Activated T-helper 1 cell treated with Interleukin-2 at 50 U/mL for 16 hours (primary cell): ENCODE measurements at places on chromosomes 3 and 15.

DNA sequence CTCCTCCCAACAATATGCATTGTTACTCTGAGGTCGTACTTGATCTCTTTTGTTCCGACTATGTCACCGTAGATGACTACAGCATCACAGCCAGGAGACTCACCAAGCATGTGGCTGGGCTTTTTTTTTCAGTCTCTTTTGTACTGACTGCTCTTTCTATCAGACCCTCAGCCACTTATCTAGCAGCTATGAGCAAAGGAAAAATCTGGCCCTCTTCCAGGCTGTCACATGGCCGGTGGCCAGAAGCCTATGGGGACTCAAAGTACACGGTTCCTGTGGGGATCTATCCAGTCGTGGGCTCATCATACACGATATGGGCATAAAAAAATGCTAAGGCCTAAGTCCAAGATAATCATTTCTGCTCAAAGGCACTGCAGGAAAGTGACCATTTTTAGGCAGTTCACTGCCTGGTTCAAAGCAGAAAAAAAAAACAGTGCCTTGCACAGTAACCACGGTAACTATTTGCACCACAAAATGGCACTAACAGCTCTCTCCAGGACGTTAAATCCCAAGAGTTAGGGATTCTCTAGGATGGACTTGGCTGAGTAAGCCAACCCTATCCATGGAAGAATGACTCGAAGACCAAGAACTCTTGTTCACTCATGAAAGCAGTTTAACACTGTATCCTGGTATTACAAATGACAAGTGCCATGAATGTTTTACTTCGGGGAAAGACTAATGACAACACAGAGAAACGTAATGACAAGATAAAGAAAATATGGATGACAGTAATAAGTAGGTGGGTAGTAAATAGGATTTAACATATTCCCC, 50.3 kb downstream of the SHQ1 start:
- DNase-seq: no peak

GRCh38 chr3:128487813-128488635, 5.0 kb downstream of the GATA2 start:
- DNase-seq: no peak

DNA sequence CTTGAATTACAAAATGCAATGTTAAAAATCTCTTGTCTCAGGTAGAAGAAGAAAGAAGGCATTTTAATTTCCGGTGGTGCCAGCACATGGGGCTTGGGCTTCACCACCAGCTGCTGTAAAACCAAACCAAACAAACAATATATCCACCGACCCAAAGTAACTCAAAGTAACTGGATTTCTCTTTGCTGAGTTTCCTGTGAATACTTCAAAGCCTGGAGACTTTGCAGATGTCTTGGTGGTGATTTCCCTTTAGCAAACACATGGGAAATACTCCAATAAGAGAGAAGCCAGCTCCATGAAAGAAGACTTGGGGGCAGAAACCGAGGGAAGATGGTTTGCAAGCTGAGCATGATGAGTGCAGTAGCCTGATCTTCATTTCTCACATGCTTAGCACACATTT, 62.6 kb downstream of the EIF4E3 start:
- DNase-seq: no peak

GRCh38 chr3:23685541-23686258, 120.1 kb upstream of the UBE2E1 start:
- no peak for DNase-seq

DNA sequence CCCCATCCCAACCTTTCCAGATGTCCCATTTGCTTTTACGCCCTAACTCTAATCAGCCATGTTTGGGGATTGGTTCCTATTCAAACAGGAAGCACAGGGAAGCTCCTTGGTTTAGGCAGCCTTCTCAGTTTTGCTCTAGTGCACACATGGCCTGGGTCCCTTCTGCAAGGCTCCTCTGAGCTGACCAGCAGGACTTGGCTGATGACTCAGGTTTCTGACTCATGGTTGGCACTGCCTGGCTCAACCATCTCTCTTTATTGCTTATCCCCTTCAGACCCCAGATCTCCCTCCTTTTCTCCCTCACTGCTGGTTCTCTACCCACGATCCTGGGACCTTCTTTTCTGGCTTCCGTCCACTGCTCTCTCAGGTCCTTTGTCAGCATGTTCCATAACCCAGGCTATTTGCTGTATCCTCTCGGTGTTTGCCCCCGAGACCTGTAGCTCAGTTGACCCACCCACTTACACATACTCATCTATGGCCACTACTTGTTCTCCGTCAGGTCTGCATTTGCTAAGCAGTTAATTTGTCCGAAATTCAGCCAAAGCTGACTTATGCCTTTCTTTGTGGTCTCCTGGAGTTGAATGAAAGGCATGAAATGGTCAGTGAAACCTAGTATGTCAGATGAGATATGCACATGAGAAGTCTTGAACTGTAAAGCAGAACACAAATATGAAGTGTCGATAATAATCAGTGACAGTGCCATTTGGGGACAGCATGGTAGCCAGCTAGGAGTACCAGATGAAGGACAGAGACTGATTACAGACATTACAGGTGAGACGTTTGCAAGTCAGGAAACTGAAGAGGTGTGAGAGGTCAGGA, 323.5 kb upstream of the ROPN1 start:
- no peak for DNase-seq

DNA sequence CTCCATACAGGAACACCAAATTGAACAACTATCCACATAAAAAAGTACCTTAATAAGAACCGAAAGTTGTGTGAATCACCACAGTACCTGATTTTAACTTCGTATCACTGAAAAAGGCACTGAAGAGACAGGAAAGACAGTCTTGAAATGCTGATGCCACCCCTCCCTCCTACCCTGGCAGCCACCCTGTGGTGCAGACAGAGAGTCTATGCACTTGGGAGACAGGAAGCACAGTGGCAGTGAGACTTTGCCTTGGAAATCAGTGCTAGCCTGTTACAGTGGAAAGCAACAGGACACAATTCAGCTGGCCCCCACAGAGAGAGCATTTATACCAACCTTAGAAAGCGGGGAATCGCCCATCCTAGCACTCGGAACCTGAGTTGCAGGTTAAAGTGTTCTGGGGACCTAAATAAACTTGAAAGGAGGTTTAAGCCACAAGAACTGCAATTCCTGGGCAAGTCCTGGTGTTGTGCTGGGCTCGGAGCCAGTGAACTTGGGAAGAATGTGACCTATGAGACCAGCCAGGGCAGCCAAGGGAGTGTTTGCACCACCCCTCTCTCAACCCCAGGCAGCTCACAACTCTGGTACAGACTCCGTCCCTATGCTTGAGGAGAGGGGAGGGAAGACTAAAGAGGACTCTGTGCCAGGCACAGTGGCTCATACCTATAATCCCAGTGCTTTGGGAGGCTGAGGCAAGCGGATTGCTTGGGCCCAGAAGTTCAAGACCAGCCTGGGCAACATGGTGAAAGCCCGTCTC, 240.1 kb downstream of the ISL2 start:
- no peak for DNase-seq

DNA sequence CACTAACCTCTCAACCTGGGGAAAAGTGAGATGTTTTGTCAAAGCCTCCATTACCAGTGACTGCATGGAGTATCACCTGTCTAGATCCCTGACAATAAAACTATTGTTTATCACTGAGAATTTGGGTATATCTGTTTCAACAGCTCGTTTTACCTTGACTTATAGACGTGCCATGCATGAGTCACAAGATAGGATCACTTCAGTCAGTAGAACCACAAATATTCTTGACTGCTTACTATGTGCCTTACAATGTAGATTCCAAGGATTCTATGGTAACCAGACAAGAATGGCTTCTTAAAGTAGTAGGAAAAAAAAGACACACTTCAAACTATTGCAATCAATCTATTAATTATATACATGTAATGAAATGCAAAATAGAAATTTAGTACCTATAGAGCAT, 55.7 kb upstream of the GRM7 start:
- no peak for DNase-seq

- DNase-seq: no peak
These were observed 331.1 kb downstream of the ZNF621 start for GRCh38 chr3:40855871-40856270.

DNA sequence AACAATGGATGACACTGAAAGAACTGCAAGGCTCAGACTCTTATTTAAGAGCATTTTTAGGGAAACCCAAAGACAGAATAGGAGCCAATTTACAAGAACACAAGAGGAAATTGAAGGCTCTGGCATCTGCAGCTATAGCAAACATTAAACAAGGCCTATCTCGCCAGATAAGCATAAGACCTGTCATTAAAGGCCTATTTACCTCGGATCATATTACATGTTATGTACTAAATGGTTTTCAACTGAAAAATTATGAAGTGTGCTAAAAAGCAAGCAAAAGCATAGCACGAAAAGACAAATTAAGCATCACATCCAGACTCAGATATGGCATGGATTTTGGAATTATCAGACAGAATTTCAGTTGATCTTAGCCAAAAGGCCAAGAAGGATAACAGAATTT, 617.1 kb downstream of the SQOR start:
- DNase-seq: no peak

GRCh38 chr15:98796685-98797357, 148.5 kb downstream of the IGF1R start:
- no peak for DNase-seq

GRCh38 chr3:55554634-55555425, 67.7 kb upstream of the WNT5A start:
- DNase-seq: no peak

DNA sequence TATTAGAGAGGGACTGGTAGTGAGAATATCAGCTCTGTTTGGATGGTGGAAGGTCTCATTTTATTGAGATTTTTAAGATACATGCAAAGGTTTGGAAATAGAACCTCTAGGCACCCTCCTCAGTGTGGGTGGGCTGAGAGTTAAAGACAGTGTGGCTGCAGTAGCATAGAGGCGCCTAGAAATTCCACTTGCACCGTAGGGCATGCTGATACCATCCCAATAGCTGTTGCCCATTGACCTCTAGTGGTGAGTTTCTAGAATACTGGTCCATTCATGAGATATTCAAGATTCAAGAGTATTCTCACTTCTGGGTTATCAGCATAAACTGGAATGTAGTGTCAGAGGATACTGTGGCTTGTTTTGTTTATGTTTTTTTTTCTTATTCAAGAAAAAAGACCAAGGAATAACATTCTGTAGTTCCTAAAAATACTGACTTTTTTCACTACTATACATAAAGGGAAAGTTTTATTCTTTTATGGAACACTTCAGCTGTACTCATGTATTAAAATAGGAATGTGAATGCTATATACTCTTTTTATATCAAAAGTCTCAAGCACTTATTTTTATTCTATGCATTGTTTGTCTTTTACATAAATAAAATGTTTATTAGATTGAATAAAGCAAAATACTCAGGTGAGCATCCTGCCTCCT, 87.2 kb downstream of the TGFBR2 start:
- no peak for DNase-seq

DNA sequence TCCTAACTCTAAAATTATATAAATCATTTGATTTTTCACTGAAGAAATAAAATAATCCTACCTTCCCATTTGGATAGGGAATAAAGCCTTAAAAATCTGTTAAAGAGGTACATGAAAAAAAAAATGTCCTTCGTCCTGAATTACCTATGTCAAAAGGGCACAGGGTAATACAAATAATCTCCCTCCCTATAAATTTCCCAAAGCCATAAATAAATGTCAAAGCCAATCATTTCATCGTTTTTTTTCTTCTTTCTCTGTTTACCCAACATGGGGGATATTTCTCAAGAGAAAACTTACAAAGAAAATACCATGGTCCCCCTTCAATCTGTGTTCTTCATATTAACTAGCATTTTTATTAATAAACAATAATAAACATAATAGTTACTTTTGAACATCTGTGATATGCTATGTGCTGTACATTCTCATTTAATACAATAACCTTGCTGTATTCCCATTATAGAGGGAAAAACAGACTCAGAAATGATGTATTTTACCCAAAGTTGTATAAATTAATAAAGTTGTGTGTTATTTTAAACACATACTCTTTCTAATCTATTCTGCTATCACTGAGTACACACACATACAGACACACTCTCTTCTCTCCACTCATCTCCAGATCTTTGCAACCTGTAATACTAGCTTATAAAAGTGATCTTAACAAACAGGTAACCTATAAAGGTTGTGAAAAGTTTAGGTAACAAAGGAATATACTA, 910 bp upstream of the ANKRD28 start:
- DNase-seq: no peak

DNA sequence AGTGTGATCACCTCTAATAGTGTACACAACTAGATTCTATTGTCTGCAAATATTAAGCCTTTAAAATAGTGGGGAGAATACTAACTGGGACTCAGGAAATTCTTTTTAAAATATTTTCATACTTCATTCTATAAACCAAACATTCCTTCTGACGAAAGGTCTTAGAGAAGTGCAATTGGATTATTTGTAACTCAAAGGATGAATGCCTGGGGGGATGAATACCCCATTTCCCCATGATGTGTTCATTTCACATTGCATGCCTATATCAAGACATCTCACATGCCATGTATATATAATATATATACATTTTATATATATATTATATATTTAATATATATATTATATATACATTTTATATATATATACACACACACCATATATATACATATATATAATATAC, 189.9 kb downstream of the VGLL3 start:
- DNase-seq: no peak
